Muscle of leg (tissue), 16 donors: ENCODE measurements at places on chromosomes 6 and 20.

- no peak for DNase-seq
Observed at GRCh38 chr20:17682889-17683198, 802 bp upstream of the RRBP1 start.

DNA sequence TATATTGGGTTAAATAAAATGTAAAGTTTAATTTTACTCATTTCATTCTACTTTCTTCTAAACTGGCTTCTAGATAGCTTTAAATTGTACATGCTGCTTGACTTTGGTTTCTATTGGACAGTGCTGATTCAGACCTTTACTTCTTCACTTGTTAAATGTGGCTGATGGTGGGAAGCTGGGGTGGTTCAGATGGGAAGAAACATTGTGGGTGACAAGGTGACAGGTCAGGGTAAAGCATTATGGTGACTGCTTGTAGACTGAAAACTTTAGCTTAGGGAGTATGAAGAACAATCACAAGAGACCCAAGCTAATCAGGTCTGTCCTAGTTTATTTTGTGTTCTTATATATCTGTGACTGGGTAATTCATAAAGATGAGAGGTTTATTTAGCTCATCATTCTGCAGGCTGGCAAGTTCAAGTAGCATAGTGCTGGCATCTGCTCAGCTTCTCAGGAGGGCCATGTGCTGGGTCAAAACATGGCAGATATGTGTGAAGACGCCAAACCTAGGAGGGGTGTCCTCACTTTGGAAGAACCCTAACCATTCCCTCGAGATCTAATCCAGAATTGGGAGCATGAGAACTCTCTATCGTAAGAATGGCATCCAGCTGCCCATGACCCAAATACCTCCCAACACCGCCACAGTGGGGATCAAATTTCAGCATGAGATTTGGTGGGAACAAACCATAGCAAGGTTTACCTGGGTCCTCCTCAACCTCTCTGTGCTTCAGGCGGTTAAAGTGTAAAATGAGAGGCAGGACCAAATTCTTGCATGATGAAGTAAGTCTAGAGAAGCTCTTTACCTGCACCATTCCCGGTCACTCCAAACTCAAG, 102.8 kb downstream of the FYN start:
- no peak for DNase-seq

GRCh38 chr20:25418776-25419175, 11.3 kb downstream of the GINS1 start:
- DNase-seq: no peak

DNA sequence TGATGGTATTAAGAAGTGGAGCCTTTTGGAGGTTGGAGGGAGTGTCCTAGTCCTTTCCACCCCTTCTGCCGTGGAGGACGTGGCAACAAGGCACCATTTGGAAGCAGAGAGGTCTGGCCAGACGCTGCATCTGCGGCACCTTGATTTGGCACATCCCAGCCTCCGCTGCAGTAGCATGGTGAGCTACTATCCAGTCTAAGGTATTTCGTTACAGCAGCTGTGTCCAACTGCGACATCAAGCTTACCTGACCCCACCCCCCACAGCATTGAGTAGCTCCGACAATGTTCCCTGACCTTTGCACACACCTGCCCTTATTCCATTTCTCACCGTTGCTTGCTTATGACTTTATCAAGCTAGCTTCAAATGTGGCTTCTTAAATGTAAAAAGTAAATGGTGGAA, 29.8 kb upstream of the SYNJ2 start:
- no peak for DNase-seq

GRCh38 chr6:32752580-32752979, 10.8 kb downstream of the HLA-DQB2 start:
- no peak for DNase-seq

DNA sequence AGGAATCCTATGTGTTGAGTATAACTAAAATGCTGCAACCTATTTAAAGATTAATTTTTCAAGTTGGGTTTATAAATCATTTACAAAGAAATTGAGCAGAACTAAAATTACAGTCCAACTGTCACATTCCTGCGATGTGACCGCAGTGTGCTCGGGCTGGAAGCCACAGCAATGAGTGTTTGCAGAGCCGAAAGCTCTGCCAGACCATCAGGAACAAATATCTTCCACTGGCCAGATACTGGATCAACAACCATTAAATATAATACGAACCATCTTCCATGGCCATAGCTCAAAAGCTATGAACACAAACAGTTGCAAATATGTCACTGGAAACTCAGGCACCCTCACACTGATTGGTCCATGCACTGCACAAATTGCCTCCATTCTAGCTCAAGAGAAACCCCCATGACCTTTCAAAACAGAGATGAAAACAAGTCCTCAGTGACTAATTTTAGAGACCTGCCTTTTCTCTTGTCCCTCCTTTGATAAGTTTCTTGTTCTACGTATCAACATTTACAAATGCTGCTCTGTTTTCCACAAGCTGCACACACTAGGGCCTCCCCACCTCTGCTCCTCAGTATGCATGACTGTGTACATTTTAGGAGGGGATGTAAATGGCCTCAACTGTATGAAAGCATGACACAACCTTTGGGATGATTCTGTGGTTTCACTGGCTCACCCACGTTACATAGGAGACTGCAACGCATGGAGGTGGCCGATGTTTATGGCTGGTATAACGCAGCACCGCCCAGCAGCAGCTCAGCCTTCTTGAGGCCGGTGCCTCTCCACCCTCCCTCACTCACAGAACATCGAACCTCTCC, 171.7 kb downstream of the WDR27 start:
- DNase-seq: peak; percentile 93

DNA sequence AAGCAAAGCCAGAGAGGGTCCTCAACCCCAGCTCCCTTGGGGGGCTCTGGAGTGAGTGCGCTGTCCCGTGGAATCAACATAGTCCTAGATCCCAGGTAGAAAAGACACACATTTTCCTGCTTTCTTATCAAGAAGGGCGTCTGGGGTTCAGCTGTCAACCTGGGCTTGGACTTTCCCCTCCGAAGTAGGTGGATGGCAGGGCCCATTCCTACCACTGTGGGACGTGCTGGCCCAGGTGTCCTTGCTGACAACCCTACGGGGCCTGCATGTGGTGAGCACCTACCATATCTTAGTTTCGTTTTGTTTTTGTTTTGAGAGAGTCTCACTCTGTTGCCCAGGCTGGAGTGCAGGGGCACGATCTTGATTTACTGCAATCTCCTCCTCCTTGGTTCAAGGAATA, 42.4 kb downstream of the MYT1 start:
- DNase-seq: no peak

DNA sequence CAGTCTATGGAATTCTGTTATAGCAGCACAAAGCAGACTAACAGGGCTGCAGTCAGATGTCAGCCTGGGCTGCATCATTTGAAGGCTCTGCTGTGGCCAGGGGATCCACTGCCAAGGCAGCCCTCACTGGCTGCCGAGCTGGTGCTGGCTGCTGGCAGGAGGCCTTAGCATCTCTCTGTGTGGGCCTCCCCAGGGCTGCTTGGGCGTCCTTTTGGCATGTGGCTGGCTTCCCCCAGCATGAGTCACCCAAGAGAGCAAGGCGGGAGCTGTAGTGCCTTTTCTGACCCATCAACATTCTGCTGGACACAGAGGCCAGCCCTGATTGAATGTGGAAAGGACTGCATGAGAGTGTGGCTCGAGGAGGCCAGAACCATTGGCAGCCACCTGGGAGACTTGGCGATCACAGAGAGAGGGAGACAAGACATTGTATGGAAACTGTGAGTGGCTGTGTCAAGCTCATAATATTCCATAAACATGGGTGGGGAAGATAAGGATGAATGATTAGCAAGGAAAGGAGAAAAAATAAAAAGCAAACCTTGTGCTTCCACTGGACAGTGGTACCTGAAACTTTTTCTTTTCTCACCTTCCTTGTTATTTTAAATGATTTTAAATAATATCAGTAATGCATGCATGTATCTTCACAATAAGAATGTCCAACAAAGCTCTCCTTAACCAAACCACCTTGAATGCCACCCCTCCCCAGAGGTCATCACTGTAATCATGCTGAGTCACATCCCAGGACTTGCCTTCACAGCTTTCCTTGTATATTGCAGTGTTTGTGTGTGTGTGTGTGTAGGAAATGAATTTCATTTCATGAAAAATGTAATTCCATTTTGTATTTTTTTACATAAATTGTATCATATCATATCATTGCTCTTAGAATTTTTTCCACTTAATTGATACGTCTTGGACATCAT, 55.0 kb upstream of the VSX1 start:
- DNase-seq: peak; percentile 60

DNA sequence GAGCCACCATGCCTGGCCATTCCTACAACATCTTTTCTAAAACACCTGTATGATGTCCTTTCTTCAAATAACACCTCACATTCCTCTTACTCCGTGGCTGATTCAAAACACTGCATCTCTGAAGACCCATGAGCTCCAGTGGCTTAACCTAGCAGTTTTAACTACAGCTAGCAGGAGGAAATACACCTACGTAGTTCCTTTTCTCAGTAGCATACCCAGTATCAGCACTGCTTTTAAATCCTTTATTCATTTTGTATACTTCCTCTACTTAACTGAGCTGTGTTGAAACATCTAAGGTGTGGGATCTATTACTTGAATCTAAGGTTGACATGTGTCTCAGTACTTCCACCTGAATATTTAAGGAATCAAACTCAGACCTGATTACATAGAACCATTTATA, 113.6 kb upstream of the CCDC28A start:
- no peak for DNase-seq

- DNase-seq: no peak
Observed at GRCh38 chr20:17444091-17444490, 87.1 kb downstream of the BFSP1 start.

DNA sequence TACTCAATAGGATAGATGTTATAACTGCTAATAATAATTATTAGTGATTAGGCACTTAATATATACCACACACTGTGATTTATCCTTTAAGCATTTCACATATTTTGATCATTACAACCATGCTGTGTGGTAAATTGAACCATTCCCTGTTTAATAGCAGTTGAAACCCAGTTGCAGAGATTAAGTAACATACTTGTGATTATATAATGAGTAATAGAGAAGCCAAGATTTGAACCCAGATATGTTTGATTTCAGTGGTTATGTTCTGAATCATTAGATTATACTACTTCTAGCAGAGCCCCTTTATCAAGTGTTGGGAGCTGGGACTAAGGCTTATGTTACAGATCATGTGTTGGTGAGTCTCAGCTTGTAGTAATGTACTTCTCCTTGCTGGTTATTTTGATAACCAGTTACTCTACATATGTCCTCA, 44.1 kb downstream of the STK4 start:
- no peak for DNase-seq

DNA sequence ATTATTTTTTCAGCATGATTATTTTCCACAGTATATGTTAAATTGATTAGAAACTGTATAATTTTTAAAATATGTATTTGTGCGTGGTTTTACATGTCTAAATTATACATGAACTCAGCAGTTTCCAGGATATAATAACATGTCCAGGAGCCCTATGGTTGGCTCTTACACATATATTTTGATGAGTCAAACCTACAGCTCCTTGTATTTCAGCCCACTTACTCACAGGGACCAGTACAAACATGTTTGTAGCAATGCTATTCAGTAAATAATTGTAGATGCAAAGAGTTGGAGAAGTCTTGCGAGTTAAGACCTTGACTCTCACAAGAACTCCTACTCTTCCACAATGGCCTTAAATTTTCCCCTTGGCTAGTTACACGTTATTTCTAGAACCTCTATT, 107.2 kb upstream of the SASH1 start:
- no peak for DNase-seq

- peak; percentile 72 for DNase-seq
Observed at GRCh38 chr6:46491201-46491627, at the start of gene RCAN2. RCAN2 (minus strand) TSS chr6:46491449.

GRCh38 chr6:73898599-73898998, 202.6 kb downstream of the CD109 start:
- DNase-seq: no peak

DNA sequence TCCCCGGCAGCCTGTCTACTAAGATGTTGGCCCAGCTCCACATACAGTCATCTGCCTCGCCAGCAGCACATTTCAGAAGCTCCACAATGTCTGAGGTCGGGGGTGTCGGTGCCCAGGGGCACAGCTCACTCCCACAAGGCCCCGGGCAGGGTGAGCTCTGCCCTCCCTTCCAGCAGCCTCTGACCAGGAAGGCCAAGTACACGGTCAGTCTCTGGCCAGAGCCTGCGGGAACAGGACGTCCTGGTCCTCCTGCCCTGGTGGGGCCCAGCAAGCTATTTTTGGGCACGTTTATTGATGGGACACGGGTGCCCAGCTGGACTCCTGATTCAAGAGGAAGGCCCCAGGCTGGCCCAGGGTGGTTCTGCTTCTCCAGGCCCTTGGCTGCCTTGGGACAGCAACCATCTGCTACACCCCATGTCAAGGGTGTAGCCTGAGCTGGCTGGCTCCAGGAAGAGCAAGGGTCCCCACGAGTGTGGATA, 114.9 kb upstream of the PTPN1 start:
- peak; percentile 66 for DNase-seq

DNA sequence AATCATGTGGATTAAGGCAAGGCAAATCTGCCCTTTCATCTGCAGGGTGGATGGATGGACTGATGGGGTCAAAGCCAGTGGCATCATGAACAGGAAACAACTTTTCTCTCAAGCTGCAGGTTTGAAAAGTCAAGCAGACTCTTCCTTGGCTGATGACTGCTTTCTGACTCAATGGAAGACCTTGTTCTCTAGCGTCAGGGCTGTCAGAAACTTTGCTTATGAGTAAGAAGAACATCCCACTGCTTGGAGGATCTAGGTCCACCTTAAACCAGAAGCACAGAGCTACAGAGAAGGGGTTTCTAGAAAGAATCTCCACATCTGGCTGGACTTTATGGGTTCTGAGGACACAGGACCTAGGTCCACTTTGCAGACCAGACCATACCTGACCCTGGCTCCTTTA, 36.3 kb upstream of the CST5 start:
- no peak for DNase-seq

DNA sequence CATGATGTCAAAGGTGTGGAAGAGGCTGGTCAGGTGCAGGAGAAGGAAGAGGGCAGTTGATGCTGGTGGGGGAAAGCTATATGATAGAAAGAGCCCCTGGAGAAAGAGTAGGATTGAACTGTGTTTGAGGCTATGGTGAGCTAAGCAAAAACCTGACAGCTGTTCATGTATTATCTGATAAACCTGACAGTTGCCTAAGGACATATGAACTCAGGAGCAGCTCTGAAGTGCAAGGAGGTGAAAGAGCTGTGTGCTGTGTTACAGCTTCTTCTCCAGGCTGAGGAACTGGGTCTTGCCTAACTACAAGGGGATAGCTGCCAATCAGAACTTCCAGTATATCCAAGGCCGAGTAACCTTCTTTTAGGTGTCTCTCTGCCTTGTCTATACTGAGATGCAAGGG, 81.8 kb downstream of the LCA5 start:
- no peak for DNase-seq
